ENCODE measurements at places on chromosomes 7 and 10.

DNA sequence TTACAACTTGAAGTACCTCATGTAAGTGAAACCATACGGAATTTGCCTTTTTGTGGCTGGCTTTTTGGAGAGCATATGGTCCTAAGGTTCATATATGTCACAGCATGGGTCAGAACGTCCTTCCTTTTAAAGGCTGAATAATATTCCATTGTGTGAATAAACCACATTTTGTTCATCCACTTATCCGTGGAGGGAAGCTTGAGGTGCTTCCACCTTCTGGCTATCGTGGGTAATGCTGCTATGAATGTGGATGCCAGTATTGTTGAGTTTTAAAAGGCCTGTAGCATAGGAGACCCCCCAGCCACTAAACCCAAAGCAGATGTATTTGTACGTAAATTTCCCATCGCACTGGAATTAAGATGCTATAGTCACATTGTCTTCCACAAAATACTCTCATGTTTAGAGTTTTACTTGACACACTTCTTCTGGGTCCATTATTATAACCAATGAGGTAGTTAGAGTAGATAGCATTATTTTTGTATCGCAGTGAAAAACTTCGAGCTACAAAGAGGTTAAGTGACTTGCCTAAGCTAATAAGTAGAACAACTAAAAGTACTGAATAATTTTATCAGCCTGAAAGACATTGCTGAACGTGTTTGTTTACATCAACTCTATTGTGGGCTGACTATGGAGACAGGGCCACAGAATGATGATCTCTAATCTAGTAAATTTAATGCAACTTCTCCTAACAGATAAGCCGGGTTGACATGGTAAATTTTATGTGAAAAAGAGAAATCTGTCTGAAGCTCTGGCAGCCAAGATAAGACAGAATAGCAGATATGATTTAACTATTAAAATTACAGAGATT, 183.0 kb upstream of the CTBP2 start:
- no peak for DNase-seq

DNA sequence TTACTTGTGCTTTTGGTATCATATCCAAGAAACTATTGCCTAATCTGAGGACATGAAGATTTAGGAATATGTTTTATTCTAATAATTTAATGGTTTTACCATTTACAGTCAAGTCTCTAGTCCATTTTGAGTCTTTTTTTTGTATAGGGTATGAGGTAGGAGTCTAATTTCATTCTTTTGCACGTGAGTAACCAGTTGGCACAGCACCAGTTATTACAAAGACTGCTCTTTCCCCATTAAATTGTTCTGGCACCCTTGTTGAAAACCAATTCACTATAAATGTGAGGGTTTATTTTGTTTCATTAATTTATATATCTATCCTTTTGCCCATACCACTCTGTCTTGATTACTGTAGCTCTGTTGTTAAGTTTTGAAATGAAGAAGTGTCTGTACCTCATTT, 381.6 kb downstream of the SUGCT start:
- DNase-seq, result no peak

- DNase-seq, result no peak
Measured at GRCh38 chr7:45643630-45644029, 69.5 kb downstream of the ADCY1 start.

- DNase-seq, result no peak
Measured at GRCh38 chr10:113414543-113414942, 138.3 kb upstream of the HABP2 start.

DNA sequence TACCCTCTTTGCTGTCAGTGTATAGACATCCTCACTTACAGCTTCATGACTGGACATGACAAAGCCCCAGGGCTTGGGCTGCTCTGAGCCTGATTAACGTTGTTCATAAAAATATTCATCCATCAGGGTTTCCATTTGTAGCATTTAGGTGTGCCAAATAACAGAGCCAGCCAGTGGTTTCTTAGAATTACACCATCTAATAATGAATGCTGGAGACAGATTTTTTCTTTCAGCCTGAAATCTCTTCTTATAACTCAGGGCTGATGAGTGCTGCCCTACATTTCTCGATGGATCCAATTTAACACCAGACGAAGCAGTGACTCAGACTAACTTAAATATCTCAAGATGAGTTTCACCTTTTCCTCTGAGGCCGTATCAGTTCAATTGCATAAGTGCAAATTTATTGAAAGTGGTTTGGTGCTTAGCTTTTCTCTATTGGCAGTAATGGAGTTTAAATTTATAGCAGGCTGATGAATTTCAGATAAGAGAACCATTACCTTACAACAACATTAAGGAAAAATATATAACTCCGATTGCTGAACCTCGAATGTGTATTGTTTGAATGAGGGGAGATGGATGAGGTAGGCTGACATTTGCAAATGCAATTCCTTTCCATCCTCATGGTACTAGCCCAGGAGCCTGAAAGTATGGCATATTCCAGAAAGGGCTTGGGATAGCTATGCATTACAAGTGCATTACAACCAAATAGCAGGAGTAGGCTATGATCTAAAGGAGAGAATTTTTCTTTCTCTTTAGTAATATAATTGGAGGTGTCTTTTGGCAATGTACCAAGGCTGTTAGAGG, 900.6 kb downstream of the KCNMA1 start:
- DNase-seq, result no peak
